ENCODE measurements at places on chromosomes 12 and 14.

DNA sequence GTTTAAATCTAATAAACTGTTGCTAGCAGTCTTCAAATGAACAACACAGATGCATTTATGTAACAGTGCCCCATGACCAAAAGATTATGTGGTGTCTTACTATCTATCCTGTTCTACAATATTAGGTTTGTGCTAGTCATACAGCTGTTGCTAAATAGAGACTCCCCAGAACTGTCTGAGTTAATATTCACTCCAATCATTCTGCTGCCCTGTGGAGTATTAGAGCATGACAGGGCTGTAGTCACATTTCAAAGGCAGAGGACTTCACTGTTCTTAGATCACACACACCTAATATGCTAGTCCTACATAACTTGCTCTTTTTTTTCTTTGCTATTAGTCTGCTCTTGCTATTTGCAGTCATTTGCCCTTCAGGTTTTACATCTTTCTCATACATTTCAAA, 157.6 kb upstream of the MDGA2 start:
- no peak for DNase-seq

GRCh38 chr12:57846577-57847319, at the start of gene CTDSP2:
Gene CTDSP2 (minus strand): TSS chr12:57846729. CDS start chr12:57846435, 294 bp downstream.
- peak; percentile 99 for DNase-seq

GRCh38 chr12:120930032-120930431, 25.9 kb upstream of the SPPL3 start:
- no peak for DNase-seq

DNA sequence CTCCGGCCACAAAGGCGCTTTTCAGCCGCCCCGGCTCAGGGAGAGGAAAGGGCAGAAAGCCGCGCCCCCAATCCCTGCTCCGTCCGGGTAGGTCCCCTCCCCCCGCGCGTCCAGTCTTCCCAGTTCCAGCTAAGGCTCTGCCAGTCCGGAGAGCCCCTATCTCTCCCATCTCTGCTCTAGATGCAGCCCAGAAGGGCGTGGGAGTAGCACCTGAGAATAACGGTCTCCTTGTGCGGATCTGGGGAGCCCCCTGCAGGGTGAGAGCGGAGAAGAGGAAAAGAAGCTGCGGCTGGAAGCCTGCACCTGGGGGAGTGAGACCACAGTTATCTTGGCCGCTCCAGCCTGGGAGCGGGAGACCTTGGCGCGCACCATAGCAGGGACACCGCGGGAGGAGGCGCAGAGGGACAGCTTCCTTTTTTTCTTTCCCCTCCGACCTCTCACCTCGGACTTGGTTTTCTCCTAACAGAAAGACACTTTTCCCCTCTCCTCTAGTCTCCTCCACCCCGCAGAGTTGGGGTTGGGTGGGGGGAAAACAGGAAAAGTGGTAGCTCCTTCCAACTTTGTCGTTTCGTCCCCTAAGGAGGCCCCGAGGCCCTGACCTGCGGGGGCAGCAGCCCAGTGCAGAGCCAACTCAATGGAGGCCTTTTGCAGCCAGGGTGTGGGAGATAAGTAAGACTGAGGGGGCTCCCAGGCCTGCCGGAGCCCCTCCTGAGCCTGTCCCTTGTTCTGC, 2.4 kb downstream of the DHH start:
- peak; percentile 89 for DNase-seq

DNA sequence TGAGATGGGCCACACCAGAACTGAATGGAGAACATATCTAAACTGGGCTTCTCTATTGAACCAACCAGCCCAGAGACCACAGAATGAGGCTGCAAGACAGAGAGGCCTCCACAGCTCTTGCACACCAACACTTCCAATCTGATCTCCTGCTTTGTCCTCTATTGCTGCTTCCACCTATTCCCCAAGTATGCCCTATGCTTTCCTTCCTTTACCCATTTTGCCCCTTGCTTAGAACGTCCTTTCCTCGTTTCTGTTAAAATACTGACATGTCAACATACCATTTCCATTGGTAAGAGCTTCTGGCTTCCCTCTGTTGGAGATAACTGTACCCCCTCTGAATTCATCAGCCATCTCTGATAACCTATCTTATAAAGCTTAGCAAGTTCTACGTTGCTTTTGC, 2.8 kb downstream of the SLC2A13 start:
- DNase-seq: no peak

DNA sequence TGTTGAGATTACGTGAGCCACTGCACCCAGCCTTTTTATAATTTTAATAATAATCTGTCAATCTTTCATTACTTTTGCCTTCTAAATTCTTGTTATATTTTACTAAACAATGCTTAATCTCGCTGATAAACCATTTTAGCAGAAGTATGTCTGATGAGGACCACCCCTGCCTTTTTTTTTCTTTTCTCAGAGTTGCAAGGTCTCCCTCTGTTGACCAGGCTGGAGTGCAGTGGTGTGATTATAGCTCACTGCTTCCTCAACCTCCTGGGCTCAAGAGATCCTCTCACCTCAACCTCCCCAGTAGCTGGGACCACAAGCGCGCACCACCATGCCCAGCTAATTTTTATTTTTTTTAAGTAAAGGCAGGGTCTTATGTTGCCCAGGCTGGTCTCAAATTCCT, 118.6 kb upstream of the DNM1L start:
- no peak for DNase-seq

- no peak for DNase-seq
These were observed 132.7 kb upstream of the DYRK2 start for GRCh38 chr12:67515679-67516340.

DNA sequence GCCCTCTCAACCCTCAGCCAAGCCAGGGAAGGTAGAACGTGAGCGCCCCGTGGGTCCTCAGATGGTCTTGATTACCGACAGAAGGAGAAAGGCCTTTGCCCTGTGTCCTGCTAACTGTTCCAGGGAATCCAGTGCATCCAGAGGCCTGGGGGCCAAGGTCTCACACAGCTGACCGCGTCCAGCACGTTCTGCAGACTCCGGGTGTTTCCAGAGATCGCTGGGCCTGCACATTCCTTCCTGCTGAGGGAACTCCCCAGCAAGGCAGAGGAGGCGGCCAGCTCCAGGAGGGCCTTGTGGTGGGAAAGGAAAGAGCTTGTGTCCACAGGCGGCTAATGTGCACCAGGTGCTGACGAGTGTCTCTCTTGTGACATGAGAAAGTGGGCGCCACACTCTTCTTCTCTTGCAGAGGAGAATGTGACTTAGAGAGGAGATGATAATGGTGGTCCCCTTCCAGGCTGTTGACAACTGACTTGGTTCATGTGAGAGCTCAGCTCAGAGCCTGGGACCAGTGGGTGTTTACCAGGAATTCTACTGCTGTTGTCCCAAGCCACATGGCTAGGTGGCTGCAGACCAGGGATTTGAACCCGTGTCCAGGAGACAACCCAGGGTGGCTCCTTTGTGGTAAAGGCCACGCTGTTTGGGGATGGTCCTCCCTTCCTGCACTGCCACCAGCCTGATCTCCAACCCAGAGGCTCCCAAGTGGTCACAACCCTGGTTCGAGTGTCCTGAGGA, 46.8 kb upstream of the DLK1 start:
- DNase-seq: no peak

- DNase-seq: no peak
These were observed 91.5 kb downstream of the APAF1 start for GRCh38 chr12:98736352-98737321.

DNA sequence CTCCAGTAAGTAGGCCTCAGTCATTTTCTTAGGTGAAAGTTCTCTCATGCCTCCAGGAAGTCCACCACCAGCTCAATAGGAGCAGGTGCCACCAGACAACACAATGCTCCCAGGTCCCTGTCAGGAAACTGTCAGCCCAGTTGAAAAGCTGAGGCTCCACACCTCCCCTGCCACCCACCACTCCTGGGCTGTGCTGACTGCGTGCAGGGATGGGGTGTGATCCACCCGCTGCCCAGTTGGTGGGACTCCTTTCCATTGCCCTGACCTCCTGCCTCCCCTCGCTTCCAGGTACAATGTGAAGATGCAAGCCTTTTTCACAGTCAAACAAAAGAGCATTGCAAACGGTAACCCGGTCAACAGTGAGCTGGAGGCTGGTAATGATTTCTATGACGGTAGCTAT, 64.8 kb upstream of the RIN3 start:
- no peak for DNase-seq

DNA sequence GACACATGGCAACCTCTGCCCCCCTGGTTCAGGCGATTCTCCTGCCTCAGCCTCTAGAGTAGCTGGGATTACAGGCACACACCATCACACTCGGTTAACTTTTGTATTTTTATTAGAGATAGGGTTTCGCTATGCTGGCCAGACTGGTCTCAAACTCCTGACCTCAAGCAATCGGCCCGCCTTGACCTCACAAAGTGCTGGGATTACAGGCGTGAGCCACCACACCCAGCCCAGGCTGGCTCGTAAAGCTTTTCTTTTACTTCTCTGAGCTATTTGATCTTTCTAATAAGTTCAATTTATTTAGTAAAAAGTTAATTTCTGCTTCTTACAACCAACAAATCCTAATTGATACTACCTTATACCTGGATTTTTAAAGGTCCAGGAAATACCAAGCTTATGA, 127.4 kb upstream of the KRR1 start:
- DNase-seq: no peak

DNA sequence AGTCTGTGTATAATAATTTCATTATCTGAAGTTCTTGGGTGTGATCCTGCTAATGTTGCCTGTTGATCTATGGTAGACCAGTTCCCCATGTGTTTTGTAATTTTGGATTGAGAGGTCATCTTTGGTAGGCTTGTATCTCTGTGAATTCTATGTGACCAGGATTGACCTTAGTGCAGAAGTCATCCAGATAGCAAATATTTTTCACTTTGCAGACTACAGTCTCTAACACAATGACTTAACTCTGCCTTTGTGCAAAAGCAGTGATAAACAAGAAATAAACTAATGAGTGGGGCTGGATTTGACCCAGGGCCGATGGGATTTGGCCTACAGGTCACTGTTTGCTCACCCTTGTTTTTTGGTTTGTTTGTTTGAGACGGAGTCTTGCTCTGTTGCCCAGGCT, 144.6 kb upstream of the MYL2 start:
- DNase-seq: no peak

DNA sequence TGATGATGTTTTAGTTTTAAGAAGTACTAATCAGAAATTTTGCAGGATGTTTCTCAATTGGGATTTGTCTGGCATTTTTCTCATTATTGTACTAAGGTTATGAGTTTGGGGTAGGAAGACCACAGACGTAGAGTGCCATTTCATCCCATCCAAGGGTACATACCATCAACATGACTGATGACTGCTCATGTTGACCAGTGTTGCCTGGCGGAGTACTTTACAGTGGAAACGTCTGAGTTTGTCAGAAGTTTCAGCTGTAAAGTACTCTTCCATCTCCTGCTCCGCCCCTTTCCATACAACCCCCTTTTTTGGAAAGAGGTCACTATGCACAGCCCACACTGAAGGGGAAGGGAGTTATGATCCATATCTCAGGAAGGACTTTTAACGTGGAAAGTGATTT, 74.2 kb downstream of the RCOR1 start:
- no peak for DNase-seq

DNA sequence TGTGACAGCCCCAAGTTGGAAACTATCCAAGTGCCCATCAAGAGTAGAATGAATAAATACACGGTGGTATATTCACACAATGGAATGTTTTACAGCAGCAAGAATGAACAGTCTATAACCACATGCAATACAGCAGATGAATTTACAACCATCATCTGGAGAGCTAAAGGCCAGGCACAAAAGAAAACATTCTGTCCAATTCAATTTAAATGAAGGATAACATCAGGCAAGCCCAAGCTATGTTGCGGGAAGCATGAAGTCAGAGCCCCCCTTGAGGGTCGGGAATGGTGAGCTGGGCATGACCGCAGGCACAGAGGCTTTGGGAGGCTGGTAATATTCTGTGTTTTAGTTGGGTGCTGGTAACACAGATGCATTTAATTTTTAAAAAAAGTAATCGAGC, 76.0 kb downstream of the SYNE3 start:
- DNase-seq: no peak

- no peak for DNase-seq
These were observed 184.6 kb upstream of the NAV3 start for GRCh38 chr12:77645966-77646598.

- DNase-seq: peak; percentile 53
These were observed 220.3 kb upstream of the RTL1 start for GRCh38 chr14:101123618-101124510.

DNA sequence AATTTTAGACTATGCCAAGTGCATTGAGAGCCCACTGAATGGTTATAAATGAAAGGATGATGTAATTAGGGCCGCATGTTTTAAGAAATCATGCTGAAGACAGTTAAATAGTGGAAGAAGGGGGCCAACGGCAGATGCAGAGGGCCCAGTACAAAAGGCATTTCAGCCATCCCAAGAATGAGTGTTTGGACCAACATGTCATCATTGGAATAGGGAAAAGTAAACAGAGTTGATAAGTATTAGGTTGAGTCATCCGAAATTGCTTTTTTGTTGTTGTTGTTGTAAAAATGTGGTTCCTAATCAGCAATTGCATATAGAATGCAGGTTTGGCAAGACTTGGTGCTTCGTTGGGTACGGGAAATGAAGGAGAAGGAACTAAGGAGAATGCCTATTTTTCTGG, 29.5 kb downstream of the BMP4 start:
- no peak for DNase-seq

DNA sequence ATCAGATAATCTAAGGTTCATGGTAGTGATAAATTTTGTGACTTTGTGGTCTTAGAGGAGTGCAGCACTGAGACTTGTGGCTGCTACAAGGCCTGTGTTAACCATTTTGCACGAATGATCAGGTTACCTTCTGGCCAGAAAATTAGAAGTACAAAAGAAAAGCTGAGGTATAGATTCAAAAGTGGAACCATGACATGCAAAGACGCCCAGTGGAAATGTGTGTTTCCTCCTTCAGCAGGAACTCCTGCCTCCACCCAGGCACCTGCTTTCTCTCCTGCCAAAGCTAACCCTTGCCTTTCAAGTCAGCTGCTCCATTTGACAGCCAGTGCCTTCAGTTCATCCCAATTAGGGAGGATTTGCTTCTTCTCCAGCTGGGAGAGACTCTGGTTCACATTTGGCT, 10.1 kb downstream of the PDE6H start:
- DNase-seq: no peak

DNA sequence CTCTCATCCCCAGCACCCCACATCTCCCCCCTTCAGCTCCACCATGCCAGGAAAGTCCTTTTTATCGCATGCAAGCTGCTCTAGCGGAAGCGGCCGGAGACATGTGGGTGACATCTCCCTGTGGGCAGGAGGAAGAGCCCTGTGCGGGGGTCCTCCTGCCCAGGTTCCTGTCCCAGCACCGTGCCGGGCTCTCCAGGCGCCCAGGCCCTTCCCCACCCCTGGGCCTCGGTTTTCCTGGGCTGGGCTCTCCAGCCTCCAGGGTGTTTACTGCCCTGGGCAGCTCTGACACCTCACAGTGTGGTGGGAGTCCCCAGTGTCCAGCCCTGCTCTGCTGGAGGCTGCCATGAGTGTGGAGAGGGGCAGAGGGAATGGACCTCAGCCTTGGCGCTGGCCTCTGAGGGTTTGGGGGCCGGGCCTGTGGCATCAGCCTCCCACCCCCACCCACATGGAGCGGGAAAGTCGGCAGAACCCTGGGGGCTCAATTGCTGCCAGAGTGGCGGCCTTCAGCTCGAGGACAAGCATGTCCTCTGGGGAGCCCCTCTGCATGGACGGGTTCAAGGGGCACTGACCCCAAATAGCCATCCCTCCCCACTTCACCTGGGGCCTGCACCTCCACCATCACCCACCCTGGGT, 16.9 kb downstream of the ASPG start:
- no peak for DNase-seq

GRCh38 chr14:64510825-64511671, 6.5 kb downstream of the ZBTB1 start:
- peak; percentile 80 for DNase-seq

GRCh38 chr12:76643438-76643837, 83.9 kb upstream of the OSBPL8 start:
- no peak for DNase-seq

Data from head of caudate nucleus (tissue), 42 donors.